ENCODE measurements at places on chromosomes 1 and 21. TPM values are rescaled to one million over a fixed set of nuclear protein-coding genes. Genes with fewer than 3 reads are reported as not detected.

Gene METTL13
- 23.8 TPM for total RNA-seq

Gene TCEA3
- total RNA-seq: 47.5 TPM

Gene PEF1
- total RNA-seq: 342 TPM

Gene ARTN
- 0.40 TPM for total RNA-seq

Gene TAGLN2
- 104 TPM for total RNA-seq

Gene OR2T5
- total RNA-seq: not detected

Gene BARHL2
- total RNA-seq: not detected

Gene SPAG17
- total RNA-seq: 12.1 TPM

Gene CSMD2
- total RNA-seq: 0.10 TPM

Gene OR2T33
- not detected for total RNA-seq

Gene DENND2D
- total RNA-seq: 51.2 TPM

Gene TRIM67
- not detected for total RNA-seq

Gene SGIP1
- 25.6 TPM for total RNA-seq

Gene MROH7
- total RNA-seq: 24.1 TPM

Gene TMEM79
- 2.2 TPM for total RNA-seq

Gene PHLDA3
- total RNA-seq: 17.2 TPM

Gene ANGPTL1
- total RNA-seq: 79.3 TPM

Gene CHAF1B
- total RNA-seq: 0.89 TPM

Gene MYCL
- total RNA-seq: 1.4 TPM

Gene PEX10
- 33.3 TPM for total RNA-seq

Gene KMO
- total RNA-seq: 0.27 TPM

Gene KLHDC7A
- total RNA-seq: 1.5 TPM

Gene GABRD
- not detected for total RNA-seq
